ENCODE measurements at places on chromosomes 1 and 21. TPM values are rescaled to one million over a fixed set of nuclear protein-coding genes. Genes with fewer than 3 reads are reported as not detected.

RGS16 gene
- total RNA-seq = 0.23 TPM

OR2L2 gene
- not detected for total RNA-seq

CRYAA gene
- total RNA-seq = not detected

DCST2 gene
- total RNA-seq = not detected

SLAMF7 gene
- total RNA-seq = 0.19 TPM

NSUN4 gene
- 22.3 TPM for total RNA-seq

AGTRAP gene
- total RNA-seq = 193 TPM

RHEX gene
- total RNA-seq = not detected

ACKR1 gene
- not detected for total RNA-seq

GNG4 gene
- 0.16 TPM for total RNA-seq

LCE2A gene
- not detected for total RNA-seq

VN1R5 gene
- not detected for total RNA-seq

ITLN2 gene
- total RNA-seq = not detected

RERE gene
- total RNA-seq = 7.7 TPM

MAP3K7CL gene
- 4.1 TPM for total RNA-seq

FAM163A gene
- not detected for total RNA-seq

OR2L13 gene
- 0.23 TPM for total RNA-seq

NBPF10 gene
- 0.70 TPM for total RNA-seq

SLC2A1 gene
- 629 TPM for total RNA-seq

NPPA gene
- total RNA-seq = not detected

DYNLT5 gene
- total RNA-seq = not detected

PTGFR gene
- total RNA-seq = 0.08 TPM

OR2T29 gene
- total RNA-seq = not detected

GOLPH3L gene
- 13.9 TPM for total RNA-seq

IL19 gene
- total RNA-seq = not detected

PLPPR5 gene
- 0.31 TPM for total RNA-seq

BRDT gene
- total RNA-seq = not detected

KCNH1 gene
- total RNA-seq = not detected

OR6K3 gene
- total RNA-seq = not detected

UBASH3A gene
- total RNA-seq = not detected

SPRR4 gene
- not detected for total RNA-seq

RASAL2 gene
- total RNA-seq = 10.4 TPM

DNALI1 gene
- total RNA-seq = 0.23 TPM

CLEC20A gene
- not detected for total RNA-seq

NPHS2 gene
- total RNA-seq = not detected

GREM2 gene
- total RNA-seq = not detected

LEMD1 gene
- 2.1 TPM for total RNA-seq

PTAFR gene
- total RNA-seq = 28.3 TPM

HUNK gene
- 0.04 TPM for total RNA-seq

C1QA gene
- not detected for total RNA-seq

IL23R gene
- total RNA-seq = not detected

ACTN2 gene
- total RNA-seq = not detected

KCNJ9 gene
- total RNA-seq = not detected

CENPL gene
- total RNA-seq = 10.9 TPM

IFI44L gene
- 0.53 TPM for total RNA-seq

INKA2 gene
- 2.0 TPM for total RNA-seq

KRTAP19-1 gene
- total RNA-seq = not detected

WDR64 gene
- total RNA-seq = not detected

OLIG2 gene
- total RNA-seq = not detected

Data from hair follicular keratinocyte (primary cell).